Small intestine (tissue), 16 donors: ENCODE measurements at places on chromosomes 7 and 10. TPM values are rescaled to one million over a fixed set of nuclear protein-coding genes. Genes with fewer than 3 reads are reported as not detected.

GRCh38 chr7:157840914-157841772 lies 504.3 kb downstream of the DNAJB6 start:
- H3K27ac ChIP-seq, result no peak overlapping the region
- H3K36me3 ChIP-seq, result no peaks in the 10 kb centered on the region
- no peak for DNase-seq
- no peak overlapping the region for H3K4me3 ChIP-seq
- H3K27me3 ChIP-seq, result no peaks in the 10 kb centered on the region
- H3K4me1 ChIP-seq, result no peaks in the 10 kb centered on the region

- peaks cover 20% of the 10 kb centered on the region for H3K4me1 ChIP-seq
- H3K4me3 ChIP-seq, result no peak overlapping the region
- no peak overlapping the region for H3K27ac ChIP-seq
Measured at GRCh38 chr7:16657656-16658279, 11.8 kb downstream of the BZW2 start.

- no peaks in the 10 kb centered on the region for H3K4me1 ChIP-seq
- no peaks in the 10 kb centered on the region for H3K36me3 ChIP-seq
- DNase-seq, result no peak
- no peaks in the 10 kb centered on the region for H3K27me3 ChIP-seq
- H3K27ac ChIP-seq, result no peak overlapping the region
Measured at GRCh38 chr10:18068401-18068800, 71.8 kb upstream of the CACNB2 start.

GRCh38 chr10:43972976-43973647 lies 324.4 kb upstream of the ZNF32 start:
- no peaks in the 10 kb centered on the region for H3K4me1 ChIP-seq
- H3K27me3 ChIP-seq, result no peaks in the 10 kb centered on the region
- H3K4me3 ChIP-seq, result no peak overlapping the region
- H3K36me3 ChIP-seq, result no peaks in the 10 kb centered on the region
- no peak overlapping the region for H3K27ac ChIP-seq
- no peak for DNase-seq

- peak; percentile 55 for DNase-seq
- no peaks in the 10 kb centered on the region for H3K27me3 ChIP-seq
- H3K36me3 ChIP-seq, result no peaks in the 10 kb centered on the region
- H3K4me1 ChIP-seq, result peaks cover 4% of the 10 kb centered on the region
Measured at GRCh38 chr7:3955751-3956696, 655.0 kb downstream of the SDK1 start.

- DNase-seq, result no peak
- no peaks in the 10 kb centered on the region for H3K4me1 ChIP-seq
- no peak overlapping the region for H3K27ac ChIP-seq
- H3K4me3 ChIP-seq, result no peak overlapping the region
- H3K27me3 ChIP-seq, result no peaks in the 10 kb centered on the region
Measured at GRCh38 chr10:62106929-62107519, 161.6 kb downstream of the RTKN2 start.

- no peak for DNase-seq
- no peak overlapping the region for H3K4me3 ChIP-seq
- H3K27ac ChIP-seq, result no peak overlapping the region
- H3K4me1 ChIP-seq, result no peaks in the 10 kb centered on the region
- no peaks in the 10 kb centered on the region for H3K27me3 ChIP-seq
- H3K36me3 ChIP-seq, result no peaks in the 10 kb centered on the region
Measured at GRCh38 chr7:73970801-73971229, 57.2 kb upstream of the ELN start.

SMIM30 gene
- 55.1 TPM for polyA plus RNA-seq

NUPR2 gene
- not detected for polyA plus RNA-seq

SYT15 gene
- polyA plus RNA-seq, result not detected

CPA2 gene
- polyA plus RNA-seq, result 25.4 TPM
